ENCODE measurements at places on chromosomes 12 and 14. TPM values are rescaled to one million over a fixed set of nuclear protein-coding genes. Genes with fewer than 3 reads are reported as not detected.

B3GNT4 gene
- total RNA-seq, result 0.67 TPM

FOXG1 gene
- total RNA-seq, result not detected

DNA sequence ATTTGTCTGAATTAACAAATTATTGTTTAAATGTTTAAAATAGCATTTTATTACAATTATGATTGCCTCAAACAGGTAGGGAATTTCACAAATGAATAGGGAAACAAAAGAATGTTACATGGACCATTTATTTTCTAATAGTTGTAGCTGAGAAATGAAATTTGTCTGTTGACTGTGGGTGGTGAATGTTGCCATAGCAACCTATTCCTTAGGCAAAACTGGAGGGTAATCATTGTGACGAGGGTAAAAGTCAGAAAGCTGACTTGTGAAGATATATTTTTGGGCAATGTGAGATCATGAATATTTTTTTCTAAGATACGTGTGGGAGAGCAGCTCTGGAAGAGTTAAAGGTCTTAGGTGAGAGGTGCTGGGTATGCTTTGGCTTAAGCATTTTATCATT lies 24.2 kb upstream of the CLEC14A start:
- no peak for DNase-seq

- no peak for DNase-seq
Measured at GRCh38 chr12:29743077-29743476, 40.7 kb downstream of the TMTC1 start.

CAPRIN2 gene
- total RNA-seq, result 17.2 TPM

GRCh38 chr14:54175298-54175942 lies 218.8 kb upstream of the BMP4 start:
- DNase-seq, result peak; percentile 65

GRCh38 chr12:10155966-10156365 lies 16.0 kb downstream of the OLR1 start:
- DNase-seq, result no peak

DNA sequence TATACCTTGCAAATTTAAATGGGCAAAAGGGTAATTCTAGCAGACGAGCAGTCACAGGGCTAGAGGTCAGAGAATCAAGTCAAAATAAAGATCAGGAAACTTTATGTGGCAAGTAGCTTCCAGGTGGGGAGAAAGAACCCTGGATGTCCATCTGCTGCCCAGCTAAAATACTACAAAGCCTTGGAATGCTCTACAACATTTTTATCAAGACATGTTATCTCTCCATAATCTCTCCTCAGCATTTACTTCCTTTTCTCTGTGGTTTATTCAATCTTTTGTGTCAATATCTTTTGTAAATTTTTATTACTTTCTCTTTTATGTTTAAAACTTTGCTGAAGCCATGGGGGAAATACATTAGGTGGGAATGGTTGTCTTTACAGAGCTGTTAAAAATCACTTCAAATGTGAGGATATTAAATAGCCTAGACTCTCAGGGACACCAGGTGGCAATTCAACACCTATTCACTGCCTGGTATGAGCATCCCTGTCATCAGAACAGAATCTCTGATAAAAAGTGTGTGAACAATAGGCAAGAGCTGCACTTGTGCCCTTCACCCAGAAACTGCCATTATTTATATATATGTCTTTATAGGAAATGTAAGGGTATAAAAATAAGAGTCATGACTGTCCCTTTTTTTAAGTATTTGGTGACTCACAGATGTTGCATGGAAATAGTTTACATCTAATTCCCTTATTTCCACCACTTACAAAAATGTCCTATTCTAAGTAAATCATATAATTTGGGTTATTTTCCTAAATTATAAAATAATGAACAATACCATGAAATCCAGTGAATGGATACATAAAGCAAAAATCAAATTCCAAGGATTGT lies 152.9 kb downstream of the EPS8 start:
- DNase-seq, result no peak

MMP19 gene
- 2.2 TPM for total RNA-seq

- peak; percentile 50 for DNase-seq
Measured at GRCh38 chr14:76687611-76688382, 73.5 kb upstream of the VASH1 start.

GRCh38 chr14:79037593-79037992 lies 867.4 kb downstream of the NRXN3 start:
- no peak for DNase-seq

DNA sequence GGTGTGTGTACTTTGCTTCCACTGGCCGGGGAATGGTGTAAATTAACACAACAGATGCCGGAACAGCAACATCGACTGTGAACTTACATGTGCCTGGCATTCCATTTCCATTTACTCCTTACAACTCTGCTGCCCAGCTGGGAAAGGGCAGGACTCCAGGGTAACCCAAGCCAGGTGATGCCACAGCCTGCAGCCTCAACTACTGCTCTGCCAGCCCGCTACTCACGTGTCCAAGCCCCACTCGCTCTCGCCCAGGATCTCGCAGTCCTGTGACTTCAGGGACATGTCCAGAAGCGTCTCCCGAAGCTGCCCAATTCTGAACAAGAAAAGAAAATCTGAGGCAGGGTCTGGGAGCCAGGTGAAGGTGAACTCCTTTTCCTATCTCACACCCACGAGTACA lies 10.7 kb downstream of the ABCD4 start:
- no peak for DNase-seq

DNA sequence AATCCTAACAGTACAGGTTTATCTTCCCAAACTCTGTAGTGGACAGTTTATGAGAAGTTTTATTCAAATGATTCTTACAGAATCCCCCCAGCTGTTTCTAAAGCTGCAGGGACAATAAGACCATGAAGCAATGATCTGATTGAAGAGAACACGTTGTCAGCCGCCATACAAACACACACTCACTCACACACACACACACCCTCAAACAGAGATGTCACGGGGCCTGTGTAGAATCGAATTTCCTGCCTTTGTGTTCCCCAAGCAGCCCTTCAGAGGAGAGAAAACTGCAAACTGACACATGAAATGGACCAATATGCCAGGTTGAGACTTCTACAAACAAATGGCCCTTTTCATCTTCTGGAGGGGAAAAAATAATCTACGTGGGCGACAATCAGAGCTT lies 80.5 kb upstream of the TBX3 start:
- no peak for DNase-seq

- DNase-seq, result peak; percentile 14
Measured at GRCh38 chr14:60862283-60862682, 118.6 kb downstream of the TRMT5 start.

GRCh38 chr12:110768960-110769359 lies 26.3 kb upstream of the PPP1CC start:
- DNase-seq, result no peak
